Fibroblast of the aortic adventitia (primary cell): ENCODE measurements at places on chromosomes 1 and 21.
A peak's percentile ranks its signal among the peaks of the same experiment; 100 is the strongest.

- DNase-seq, result peak; percentile 55
Observed at GRCh38 chr1:232291681-232292080, 338.3 kb downstream of the SIPA1L2 start.

GRCh38 chr1:167278497-167278896, 57.8 kb downstream of the POU2F1 start:
- DNase-seq, result no peak

- DNase-seq, result no peak
Observed at GRCh38 chr1:7009741-7010525, 224.7 kb downstream of the CAMTA1 start.

- peak; percentile 2 for DNase-seq
Observed at GRCh38 chr1:158509471-158510156, 37.6 kb downstream of the OR10R2 start.

GRCh38 chr1:212219679-212220463, 65.3 kb upstream of the PPP2R5A start:
- DNase-seq, result peak; percentile 34

GRCh38 chr1:105730701-105731100, 1325.8 kb upstream of the PRMT6 start:
- no peak for DNase-seq
